Heart right ventricle (tissue), 16 donors: ENCODE measurements at places on chromosomes 1 and 21. TPM values are rescaled to one million over a fixed set of nuclear protein-coding genes. Genes with fewer than 3 reads are reported as not detected.

The FAM3B gene
- not detected for total RNA-seq

The HSD11B1 gene
- total RNA-seq, result 2.6 TPM

The HLX gene
- total RNA-seq, result 5.5 TPM

The SLC6A17 gene
- total RNA-seq, result 0.23 TPM

The CD1D gene
- total RNA-seq, result 1.1 TPM

The KCNJ9 gene
- not detected for total RNA-seq

The CHI3L2 gene
- total RNA-seq, result 4.1 TPM

The LCE6A gene
- total RNA-seq, result not detected

The VWA1 gene
- total RNA-seq, result 16.6 TPM

The LORICRIN gene
- total RNA-seq, result not detected

The HSPB7 gene
- 4,915 TPM for total RNA-seq

The FCRL2 gene
- total RNA-seq, result not detected

The SEMA4A gene
- 0.98 TPM for total RNA-seq

The ERO1B gene
- 5.7 TPM for total RNA-seq

The UBASH3A gene
- not detected for total RNA-seq

The PTPN14 gene
- 46.2 TPM for total RNA-seq

The CLEC20A gene
- not detected for total RNA-seq

The KIF21B gene
- 0.44 TPM for total RNA-seq

The SPRR1B gene
- not detected for total RNA-seq

The C1QTNF12 gene
- total RNA-seq, result 0.90 TPM

The DFFA gene
- total RNA-seq, result 24.8 TPM

The CYP4A11 gene
- total RNA-seq, result not detected

The PTPN7 gene
- 0.55 TPM for total RNA-seq

The SPRR3 gene
- not detected for total RNA-seq
